ENCODE measurements at places on chromosomes 2 and 18.
A peak's percentile ranks its signal among the peaks of the same experiment; 100 is the strongest.

DNA sequence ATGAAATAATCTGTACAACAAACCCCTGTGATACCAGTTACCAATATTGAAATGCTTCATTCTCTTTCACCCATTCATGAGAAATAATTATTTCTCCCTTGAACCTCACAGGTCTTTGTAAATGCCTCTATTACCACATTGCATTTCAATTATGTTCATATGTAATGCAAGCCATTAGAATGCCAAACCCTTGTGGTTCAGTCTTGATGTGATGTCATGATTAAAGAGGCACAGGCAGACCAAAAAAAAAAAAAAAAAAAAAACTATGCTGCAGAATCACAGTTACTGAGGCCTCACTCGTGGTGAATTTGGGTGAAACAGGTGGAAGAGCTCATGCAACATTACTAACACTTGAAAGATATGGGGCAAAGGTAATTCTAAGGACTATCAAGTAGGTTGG is 9.4 kb upstream of the EPG5 start:
- no peaks in the 10 kb centered on the region for H3K4me1 ChIP-seq
- DNase-seq: no peak
- H3K4me3 ChIP-seq: no peak overlapping the region
- no peaks in the 10 kb centered on the region for H3K36me3 ChIP-seq
- H3K27ac ChIP-seq: no peak overlapping the region

DNA sequence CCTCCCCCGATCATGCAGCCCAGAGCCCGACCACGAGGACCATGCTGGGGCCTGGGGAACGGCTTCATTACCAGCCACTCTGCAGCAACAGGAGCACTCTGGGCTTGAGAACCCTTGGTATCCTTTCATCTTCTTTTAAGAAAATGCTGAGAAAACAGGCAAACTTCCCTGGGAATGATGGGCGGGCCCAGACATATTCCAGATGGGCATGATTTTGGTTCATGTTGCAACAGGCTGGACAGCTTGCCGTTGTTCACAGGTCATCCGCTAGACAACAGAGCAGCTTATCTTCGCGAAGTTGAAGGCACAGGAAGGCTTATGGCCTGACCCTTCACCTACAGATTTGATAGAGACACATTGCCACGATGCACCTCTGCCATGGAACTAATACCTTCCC is 121.0 kb downstream of the KLHL29 start:
- no peaks in the 10 kb centered on the region for H3K27me3 ChIP-seq
- no peaks in the 10 kb centered on the region for H3K36me3 ChIP-seq
- DNase-seq: no peak
- H3K27ac ChIP-seq: no peak overlapping the region
- H3K4me1 ChIP-seq: no peaks in the 10 kb centered on the region

DNA sequence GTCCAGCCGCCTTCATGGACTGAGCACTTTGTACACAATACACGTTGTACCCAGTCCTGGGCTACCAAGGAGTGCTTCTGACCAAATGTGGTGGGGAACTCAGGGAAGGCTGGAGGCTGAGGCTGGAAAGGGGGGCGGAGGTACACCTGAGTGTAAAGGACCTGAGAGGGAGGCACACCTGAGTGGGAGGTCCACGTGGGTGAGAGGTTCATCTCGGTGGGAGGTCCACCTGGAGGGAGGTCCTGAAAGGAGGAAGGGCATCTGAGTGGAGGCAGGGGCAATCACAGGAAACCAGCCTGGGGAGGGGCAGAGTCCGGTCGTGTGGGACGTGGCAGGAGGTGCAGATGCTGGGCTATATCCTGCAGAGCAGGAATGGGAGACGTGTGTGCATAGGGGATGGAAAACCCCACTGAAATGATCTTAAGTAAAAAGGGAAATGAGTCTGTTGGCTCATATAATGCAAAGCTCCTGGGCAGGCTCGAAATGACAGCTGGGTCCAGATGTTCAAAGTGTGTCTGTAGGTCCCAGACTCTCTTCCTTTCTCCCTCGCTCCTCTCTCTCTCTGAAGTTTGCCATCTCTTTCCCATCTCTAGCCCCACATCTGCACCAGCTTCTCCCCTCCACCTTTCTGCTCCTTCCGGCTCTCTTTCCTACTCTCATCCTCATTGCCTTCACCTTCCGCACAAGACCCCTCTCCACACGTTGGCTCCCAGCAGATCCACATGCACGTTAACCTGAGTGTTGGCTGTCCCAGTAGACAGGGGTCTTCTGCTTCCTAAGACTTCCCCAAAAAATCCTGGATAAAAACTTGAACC is 137.7 kb downstream of the PXDN start:
- H3K36me3 ChIP-seq: no peaks in the 10 kb centered on the region
- H3K27me3 ChIP-seq: no peaks in the 10 kb centered on the region
- H3K4me1 ChIP-seq: no peaks in the 10 kb centered on the region
- no peak overlapping the region for H3K4me3 ChIP-seq

DNA sequence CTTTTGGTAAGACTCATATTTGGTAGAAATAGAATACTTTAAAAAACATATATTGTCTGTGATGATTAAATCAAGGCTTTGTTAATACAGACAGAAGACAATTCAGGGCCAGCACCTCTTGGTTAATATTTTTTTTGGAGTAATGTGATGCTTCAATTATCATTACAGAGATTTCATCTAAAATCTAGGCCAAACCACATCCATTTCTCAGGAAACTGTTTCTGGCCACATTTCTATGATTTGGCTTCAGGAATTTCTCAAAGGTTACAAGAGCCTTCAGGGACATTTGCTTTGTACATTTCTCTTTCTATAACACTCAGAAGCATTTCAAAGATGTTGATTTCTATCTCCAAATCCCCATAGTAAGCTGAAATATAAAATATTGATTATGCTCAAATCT is 614.9 kb downstream of the LRP1B start:
- no peak overlapping the region for H3K27ac ChIP-seq
- no peaks in the 10 kb centered on the region for H3K27me3 ChIP-seq
- DNase-seq: no peak
- no peak overlapping the region for H3K4me3 ChIP-seq
- no peaks in the 10 kb centered on the region for H3K36me3 ChIP-seq

- H3K4me3 ChIP-seq: no peak overlapping the region
- H3K36me3 ChIP-seq: no peaks in the 10 kb centered on the region
- no peaks in the 10 kb centered on the region for H3K27me3 ChIP-seq
- no peak overlapping the region for H3K27ac ChIP-seq
- no peak for DNase-seq
Observed at GRCh38 chr18:10003866-10004265, 90.0 kb downstream of the VAPA start.

DNA sequence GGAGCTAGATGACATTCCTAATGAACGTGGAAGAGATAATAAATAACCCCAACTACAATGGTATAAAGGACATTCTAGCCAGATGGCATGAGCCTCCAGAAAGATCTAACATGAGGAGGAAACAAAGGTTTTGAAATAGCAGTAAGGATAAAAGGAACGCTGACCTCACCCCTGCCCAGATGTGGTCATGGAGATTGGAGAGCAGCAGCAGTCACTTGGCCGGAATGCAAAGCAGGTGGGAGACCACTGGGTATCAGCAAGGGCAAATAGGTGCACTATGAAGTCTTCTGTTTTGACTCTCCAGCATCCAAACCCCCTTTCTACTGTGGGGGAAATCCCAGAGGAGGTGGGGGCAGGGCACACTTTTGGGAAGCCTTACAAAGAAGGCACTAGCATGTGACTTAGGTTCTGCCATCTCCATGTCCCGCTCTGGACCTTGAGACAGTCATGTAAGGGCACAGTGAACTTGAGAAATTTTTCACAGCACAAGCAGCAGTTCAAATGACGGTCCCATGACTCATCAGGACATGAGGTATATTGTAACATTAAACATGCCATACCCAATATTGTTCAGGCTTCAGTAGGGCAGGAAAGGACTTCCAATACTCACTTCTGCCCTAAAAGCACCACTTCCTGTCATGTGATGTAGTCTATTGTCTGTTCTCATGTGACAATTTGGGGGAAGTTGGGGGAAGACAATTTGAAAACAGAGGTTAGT is 55.2 kb downstream of the METTL4 start:
- no peak for DNase-seq
- no peaks in the 10 kb centered on the region for H3K27me3 ChIP-seq
- no peaks in the 10 kb centered on the region for H3K36me3 ChIP-seq
- H3K4me3 ChIP-seq: no peak overlapping the region

- no peaks in the 10 kb centered on the region for H3K27me3 ChIP-seq
- no peak for DNase-seq
- H3K27ac ChIP-seq: no peak overlapping the region
- H3K36me3 ChIP-seq: no peaks in the 10 kb centered on the region
Observed at GRCh38 chr2:231991664-231992063, 30.2 kb downstream of the DIS3L2 start.

- no peak overlapping the region for H3K4me3 ChIP-seq
- H3K27me3 ChIP-seq: no peaks in the 10 kb centered on the region
- DNase-seq: no peak
Observed at GRCh38 chr2:98912221-98912851, 23.7 kb downstream of the CRACDL start.

DNA sequence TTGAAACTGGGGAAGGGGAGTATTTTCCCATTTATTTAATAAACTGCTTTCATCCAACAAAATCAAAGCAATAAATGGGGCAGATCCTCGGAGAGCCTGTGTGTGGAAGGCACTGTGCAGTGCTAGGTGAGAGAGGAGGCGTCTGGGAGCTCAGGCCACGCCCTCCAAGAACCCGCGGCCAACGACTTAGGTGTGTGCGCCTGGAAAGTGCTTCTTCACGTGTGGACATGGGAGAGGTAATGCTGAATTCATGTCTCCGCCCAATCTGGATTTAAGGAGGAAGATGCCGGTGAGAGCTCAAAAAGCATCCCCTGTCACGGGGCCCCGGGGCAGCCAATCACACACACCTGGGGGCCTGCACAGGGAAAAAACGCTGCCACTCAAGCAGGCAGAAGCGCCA is 77.4 kb downstream of the HDAC4 start:
- no peak for DNase-seq
- no peak overlapping the region for H3K4me3 ChIP-seq
- peaks cover 49% of the 10 kb centered on the region for H3K4me1 ChIP-seq
- no peaks in the 10 kb centered on the region for H3K27me3 ChIP-seq
- peak overlapping the region; percentile 60 for H3K27ac ChIP-seq

DNA sequence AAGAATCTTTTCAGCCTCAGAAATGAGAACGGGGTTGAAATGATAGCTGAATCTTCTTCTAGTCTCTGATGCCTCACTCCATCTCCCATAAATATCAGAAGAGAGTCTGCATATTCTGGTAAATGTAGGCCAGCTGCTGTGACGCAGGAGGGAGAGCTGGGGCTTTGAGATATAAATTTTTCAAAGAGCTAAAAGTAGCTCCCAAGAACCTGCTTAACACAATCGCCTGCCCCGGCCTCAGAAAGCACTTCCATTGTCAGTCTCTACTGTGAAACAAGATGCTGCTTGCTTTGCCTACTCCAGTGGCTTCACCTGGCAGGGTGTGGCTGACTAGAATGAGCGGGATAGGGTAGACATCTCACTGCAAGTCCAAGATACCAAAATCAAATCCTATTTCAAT is 105.0 kb upstream of the CCDC150 start:
- no peak overlapping the region for H3K27ac ChIP-seq
- no peaks in the 10 kb centered on the region for H3K4me1 ChIP-seq
- DNase-seq: no peak
- no peaks in the 10 kb centered on the region for H3K27me3 ChIP-seq

DNA sequence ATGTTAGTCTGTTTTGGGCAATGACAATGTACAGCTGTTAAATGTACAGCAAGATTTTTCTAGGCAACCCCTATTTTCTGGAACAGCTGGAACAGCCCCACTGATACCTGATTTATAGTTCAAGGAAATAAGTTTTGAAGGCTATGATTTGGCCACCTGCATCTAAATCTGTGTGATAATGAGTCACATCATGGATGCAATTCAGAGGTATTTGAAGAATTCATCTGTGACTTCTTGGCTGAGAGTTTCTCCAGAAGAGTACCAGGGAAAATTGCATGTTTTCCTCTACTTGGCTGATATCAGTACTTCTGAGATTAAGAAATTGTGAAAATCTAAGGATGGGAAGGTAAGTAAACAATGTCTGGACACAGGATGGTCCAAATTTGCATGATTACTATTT is 40.7 kb upstream of the NT5C1B start:
- H3K36me3 ChIP-seq: no peaks in the 10 kb centered on the region
- H3K27ac ChIP-seq: no peak overlapping the region
- no peak for DNase-seq
- no peaks in the 10 kb centered on the region for H3K4me1 ChIP-seq
- no peak overlapping the region for H3K4me3 ChIP-seq
- no peaks in the 10 kb centered on the region for H3K27me3 ChIP-seq

GRCh38 chr2:240948086-240948485 is 42.0 kb downstream of the CROCC2 start:
- no peak overlapping the region for H3K27ac ChIP-seq

DNA sequence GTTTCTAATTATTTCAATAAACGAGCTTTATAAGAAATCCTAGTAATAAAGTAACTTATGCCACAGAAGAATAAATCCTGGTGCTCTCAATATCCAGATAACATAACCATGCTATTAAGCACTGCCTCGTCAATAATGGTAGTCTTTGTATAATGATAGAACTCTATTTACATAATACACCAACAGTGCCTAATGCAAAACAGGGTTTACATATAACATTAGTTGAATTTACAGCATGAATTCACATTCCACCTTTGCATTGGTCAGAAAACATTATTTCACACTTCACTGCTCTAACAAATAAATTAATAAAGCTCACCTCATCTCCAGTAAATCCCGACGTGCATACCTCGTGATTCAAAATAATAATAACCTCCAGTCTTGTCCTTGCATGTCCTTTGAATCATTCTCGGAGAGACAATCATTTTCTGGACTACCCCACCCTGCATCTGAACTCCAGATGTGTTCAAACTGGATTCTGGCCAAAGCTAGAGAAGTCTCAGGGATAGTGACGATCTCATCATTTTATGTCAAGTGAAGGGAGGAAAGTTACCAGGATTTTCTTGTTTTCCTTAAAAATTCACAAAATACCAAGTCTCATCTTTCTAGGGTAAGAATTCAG is 189.2 kb downstream of the NCKAP5 start:
- H3K27ac ChIP-seq: no peak overlapping the region
- H3K4me1 ChIP-seq: no peaks in the 10 kb centered on the region
- H3K36me3 ChIP-seq: no peaks in the 10 kb centered on the region
- H3K27me3 ChIP-seq: no peaks in the 10 kb centered on the region
- no peak overlapping the region for H3K4me3 ChIP-seq

DNA sequence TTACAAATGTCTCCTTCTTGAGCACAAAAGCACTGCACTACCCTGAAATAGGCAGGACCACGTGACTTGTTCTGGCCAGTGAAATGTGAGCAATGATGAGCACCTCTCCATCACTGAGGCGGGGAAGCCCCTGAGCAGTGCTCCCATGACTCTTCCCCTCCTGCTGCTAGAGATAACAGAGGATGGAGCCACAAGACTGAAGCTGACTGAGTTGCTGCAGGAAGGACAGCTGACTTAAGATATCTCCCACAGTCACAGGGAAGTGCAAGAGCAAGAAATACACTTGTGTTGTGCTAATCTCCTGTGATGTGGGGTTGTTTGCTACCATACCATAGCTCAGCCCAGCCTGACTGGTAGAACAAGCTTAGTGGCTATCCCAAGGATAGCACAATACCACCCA is 38.7 kb downstream of the STK39 start:
- no peaks in the 10 kb centered on the region for H3K27me3 ChIP-seq
- peaks cover 9% of the 10 kb centered on the region for H3K4me1 ChIP-seq

- no peak overlapping the region for H3K27ac ChIP-seq
- no peak overlapping the region for H3K4me3 ChIP-seq
- no peaks in the 10 kb centered on the region for H3K27me3 ChIP-seq
- H3K36me3 ChIP-seq: no peaks in the 10 kb centered on the region
- no peaks in the 10 kb centered on the region for H3K4me1 ChIP-seq
Observed at GRCh38 chr2:46493241-46493970, 14.0 kb downstream of the TMEM247 start.

Data from effector memory CD4-positive, alpha-beta T cell (primary cell).